ENCODE measurements at places on chromosomes 2 and 18.

DNA sequence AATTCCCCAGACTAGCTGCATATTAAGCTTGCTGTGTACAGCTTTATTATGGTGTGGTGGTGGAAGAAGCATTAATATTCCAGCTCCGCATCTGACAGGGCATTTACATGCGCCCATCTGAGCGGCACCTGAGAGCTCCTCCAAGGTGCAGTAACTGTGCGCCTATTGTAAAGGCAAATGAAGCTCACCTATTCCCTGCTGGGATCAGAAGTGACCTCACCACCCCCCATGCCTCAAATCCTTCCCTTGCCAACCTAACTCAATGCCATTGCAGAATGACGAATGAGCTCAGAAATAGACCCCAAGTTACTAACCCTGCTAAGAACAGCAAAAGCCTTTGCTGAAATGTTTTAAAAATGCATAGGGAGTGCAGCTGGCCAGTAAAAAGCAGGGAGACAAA lies 14.3 kb downstream of the BCL11A start:
- no peak for DNase-seq

GRCh38 chr2:44943693-44944101 lies 2.2 kb downstream of the SIX3 start:
- no peak for DNase-seq

DNA sequence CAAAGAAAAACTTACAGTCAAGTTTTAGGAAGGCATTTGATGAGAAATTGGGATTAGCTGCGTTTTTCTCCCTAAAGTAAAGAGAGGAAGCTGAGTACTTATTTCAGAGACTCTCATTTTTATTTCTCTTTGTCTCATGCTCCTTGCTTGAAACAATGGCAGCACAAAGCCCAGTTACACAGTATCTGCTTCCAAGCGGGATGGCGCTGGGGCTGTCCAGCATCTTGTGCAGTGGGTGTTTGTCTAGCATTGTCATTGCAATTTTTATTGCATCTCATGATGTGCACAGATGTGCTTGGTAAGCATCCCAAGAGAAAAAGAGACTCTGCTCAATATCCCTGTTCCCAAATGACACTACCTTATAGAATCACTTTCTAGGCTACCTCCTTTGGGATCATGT lies 102.8 kb upstream of the ZNF521 start:
- no peak for DNase-seq

DNA sequence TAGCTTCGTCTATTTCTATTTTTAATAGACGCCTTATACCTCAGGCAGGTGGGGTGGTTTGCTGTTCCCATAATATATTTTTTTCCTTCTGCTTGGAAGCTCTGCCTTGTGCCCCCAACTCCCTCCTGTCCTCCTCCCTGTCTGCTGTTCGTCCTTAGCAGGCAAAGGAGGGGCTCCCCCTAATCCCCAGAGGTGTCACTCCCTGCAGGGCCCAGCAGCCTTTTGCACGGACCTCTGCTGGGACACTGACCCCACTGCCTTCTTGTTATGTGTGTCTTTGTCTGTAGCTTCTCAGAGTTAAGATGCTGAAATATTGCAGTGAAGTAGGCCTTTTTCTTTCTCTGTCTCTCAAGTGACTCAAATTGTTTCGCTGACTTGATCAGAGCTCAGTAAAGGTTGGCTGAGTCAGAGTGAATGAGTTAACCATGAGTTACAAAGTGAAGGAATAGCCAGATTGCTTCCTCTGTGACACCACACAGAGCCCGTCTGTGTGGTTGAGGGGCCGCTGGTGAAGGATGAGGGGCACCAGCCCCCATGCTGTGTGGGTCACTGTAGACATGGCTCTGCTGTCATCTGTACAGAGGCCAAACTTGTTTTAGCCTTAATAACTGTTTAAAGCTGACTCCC lies 47.7 kb downstream of the PRKCE start:
- DNase-seq: peak; percentile 65

DNA sequence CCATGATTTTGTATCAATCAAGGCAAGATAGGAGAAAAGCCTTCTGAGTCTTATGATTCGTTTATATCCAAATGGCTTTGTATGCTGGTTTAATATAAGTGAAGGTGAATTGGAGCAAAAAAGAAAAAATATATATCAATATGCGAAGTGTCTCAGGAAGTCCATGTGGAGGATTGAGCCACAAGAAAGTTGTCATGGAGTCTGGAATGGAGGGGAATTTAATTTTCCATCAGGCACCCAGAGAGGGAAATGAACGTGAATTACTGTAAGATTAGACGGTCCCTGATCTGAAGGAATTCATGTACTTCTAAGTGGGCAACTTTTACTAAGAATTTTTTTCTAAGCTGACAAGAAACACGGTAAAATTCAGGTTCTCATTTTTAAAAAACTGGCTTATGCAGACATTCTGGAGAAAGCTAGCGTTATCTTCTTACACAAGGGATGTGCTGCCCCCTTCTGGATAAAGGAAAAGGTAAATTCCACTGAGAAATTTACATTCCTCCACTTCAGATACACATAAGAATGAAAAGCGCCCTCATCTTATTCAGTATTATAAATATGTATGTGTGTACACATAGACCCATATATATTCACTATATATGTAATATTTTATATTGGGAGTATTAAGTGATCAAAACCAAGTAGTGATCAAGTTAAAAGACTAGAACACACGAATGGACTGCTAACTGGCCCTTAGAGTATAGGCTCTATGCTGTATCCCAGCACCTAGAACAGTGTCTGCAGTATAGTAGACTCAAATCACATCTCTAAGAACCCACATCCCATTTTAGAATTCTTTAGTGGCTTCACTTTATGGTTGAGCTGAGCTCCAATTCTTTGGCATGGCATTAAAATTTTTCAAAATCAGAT lies 289.0 kb upstream of the TFPI start:
- DNase-seq: peak; percentile 66

- DNase-seq: no peak
These were observed 295.1 kb downstream of the CNTNAP5 start for GRCh38 chr2:124320051-124320688.

Measured in kidney capillary endothelial cell (primary cell).